ENCODE measurements at places on chromosomes 2 and 18.

DNA sequence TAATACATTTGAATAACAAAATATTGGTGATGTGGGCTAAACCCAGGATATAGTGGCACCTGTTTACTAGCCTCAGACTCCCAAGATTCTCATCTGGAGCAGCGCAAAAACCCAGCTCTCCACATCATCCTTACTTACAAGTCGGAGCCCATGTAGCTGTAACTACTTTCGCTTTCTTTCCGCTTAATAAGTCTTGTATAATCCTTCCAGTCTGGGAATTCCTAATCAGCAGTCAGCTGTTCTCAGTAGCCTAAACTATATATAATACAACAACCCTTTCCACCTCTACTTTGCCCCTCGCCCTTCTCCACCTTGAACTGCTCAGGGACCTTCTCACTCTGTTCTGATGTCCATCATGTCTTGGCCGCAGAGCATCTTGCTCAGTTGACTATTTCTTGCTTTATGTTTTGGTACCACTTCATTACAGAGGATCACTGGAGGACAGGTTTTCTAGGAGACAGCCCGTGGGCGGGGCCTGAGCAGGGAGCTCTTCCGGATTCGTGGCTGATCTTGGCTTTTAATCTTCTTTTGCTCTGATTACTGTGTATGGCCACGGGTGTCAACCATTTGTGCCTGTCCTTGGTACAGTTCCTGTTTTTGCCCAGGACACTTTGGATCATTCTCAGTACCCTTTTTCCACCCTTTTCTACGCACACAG, 119.9 kb upstream of the SERTAD2 start:
- DNase-seq, result no peak

- no peak for DNase-seq
These were observed 26.1 kb downstream of the PKDCC start for GRCh38 chr2:42073739-42074503.

DNA sequence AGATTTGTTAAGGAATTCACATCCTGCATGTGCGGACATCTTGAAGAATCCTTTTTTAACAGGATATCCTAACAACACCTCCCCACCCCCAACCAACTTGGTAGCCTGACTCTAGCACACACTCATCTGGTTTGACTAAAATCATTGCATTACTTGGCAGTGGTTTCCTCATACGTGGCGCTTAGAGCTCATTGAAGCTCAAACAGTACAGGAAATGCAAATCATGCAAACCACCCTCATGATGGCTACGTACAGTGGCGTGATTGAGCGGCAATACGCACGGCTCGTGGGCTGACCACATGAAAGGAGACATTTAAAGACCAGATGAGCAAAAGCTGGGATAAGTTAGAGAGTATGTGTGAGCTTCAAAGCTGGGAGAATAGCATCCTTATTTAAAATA, 336.2 kb downstream of the ZEB2 start:
- no peak for DNase-seq

GRCh38 chr2:204116159-204116792, 179.7 kb downstream of the ICOS start:
- DNase-seq, result no peak

- DNase-seq, result no peak
These were observed 41.4 kb upstream of the AKAIN1 start for GRCh38 chr18:5238371-5238976.

DNA sequence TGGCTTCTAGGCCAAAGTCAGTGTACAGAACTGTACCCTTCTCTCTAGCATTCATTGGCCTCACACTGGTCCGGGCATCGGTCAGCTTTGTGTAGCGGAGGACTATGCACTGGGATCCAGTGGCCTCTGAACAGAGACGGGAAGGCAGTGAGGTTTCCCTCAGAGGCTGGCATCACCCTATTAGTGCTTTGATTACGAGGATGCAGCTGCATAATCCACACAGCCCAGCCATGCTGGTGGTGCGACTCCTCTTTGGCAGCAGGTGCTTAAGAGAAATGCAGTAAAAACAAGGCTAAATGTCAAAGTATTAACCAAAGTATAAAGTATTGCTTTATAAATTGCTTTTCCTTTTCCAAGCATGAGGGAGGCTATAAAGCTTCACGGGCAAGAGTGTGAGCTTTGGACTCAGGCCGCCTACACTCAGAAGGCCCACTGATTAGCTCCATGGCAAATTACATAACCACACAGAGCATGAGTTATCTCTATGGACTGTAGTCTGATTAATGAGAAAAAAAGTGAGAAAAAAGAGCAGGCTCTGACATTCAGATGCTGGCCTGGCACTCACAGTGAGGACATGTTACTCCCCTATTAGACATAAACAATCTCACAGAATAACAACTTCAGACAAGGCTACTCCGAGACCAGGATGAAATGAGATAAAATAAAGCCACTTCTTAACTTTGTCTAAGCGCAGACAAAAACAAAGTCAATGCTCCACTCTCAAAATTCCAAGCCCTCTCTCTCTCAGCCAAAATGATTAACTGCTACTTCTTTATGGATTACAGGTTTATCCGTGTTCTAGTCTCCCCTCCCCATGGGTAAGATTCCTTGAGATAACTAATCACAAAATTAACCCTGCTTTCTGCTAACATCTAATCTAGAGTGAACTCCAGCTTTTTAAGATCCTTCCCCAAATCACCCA, 6.4 kb upstream of the CRYGC start:
- DNase-seq, result no peak

- no peak for DNase-seq
These were observed 149.0 kb upstream of the HDAC4 start for GRCh38 chr2:239549711-239550255.

GRCh38 chr2:186761814-186762213, 68.0 kb downstream of the FAM171B start:
- no peak for DNase-seq

DNA sequence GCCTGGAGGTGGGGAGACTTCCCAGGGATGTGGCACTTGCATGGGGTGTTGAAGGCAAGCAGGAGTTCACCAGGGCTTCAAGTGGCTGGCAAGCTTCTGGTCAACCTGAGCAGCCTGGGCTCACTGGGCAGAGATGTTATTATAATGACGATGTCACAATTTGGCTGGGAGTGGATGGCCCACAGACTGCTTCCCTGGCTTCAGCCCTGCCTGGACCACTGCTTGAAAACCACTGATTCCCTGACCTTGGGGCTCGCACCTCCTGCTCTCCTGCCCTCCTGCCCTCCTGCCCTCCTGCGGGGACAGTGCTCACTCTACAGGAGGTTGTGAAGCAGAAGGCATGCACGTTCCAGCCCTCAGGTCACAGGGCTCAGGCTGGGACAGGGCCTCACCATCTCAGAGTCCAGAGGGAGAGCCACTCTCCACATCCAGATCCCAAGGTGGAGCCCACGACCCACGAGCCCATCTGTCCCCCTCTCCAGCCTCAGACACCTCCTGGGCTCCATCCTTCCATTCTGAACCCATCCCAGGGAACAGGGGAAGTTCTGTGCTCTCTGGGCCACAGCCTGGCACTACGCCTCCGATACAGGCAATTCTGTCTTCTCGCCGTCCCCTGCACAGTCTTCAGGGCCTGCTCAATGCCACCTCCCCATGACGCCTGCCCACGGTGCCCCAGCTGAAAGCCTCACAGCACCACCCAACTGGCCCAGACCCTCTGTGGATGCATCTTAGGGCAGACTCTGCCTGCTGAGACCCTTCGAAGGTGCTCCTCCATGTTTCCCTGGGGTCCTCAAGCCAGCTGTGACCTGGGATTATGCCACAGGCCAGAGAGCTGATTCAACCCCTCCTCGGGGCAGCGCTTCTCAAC, 241.6 kb upstream of the RAB6C start:
- no peak for DNase-seq

GRCh38 chr2:139495851-139496250, 715.7 kb upstream of the NXPH2 start:
- DNase-seq, result no peak

- no peak for DNase-seq
These were observed 716.2 kb upstream of the VRK2 start for GRCh38 chr2:57330447-57330846.

DNA sequence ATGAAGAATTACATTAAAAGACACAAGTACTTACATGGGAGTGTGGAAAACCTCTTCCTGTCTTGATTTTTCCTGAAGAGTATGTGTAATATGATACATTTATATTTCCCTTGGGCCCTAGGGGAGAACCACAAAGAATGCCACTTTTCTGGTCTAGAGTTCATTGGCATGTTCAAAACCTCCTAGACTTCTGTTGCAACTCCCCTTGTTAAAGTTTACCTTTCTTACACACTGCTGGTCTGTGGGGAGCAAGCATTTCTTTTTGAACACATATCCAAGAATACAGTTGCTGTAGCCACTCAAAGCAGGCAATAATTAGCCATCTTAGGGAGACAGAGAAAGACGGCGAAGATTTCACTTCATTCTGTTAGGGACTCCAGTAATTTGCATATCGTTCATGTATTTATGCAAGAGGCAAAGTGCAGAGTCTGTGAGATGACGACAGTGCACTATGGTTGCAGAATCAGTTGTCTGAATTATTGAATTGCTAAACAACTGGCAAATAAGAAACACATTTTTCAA, 103.5 kb downstream of the NOL4 start:
- no peak for DNase-seq

DNA sequence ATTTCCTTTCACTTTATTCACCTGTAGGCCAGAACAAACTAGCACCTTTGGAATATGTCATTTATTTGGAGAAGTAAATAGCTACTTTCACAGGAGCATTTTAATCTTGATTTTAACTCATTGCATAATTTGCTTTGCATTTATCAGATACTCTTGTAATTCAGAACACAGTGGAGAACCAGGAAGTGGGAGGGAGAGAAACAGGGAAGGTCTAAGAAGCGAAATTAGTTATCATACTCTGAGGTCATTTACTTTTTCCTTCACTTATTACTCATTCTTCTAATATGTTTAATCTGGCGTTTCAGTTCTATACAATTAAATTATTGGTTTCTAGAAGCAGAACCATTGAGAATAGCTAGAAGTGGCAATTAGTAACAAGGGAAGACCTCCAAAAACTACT, 20.7 kb downstream of the RBM44 start:
- no peak for DNase-seq

- no peak for DNase-seq
These were observed 1.2 kb upstream of the RAD51AP2 start for GRCh38 chr2:17519486-17519885.

DNA sequence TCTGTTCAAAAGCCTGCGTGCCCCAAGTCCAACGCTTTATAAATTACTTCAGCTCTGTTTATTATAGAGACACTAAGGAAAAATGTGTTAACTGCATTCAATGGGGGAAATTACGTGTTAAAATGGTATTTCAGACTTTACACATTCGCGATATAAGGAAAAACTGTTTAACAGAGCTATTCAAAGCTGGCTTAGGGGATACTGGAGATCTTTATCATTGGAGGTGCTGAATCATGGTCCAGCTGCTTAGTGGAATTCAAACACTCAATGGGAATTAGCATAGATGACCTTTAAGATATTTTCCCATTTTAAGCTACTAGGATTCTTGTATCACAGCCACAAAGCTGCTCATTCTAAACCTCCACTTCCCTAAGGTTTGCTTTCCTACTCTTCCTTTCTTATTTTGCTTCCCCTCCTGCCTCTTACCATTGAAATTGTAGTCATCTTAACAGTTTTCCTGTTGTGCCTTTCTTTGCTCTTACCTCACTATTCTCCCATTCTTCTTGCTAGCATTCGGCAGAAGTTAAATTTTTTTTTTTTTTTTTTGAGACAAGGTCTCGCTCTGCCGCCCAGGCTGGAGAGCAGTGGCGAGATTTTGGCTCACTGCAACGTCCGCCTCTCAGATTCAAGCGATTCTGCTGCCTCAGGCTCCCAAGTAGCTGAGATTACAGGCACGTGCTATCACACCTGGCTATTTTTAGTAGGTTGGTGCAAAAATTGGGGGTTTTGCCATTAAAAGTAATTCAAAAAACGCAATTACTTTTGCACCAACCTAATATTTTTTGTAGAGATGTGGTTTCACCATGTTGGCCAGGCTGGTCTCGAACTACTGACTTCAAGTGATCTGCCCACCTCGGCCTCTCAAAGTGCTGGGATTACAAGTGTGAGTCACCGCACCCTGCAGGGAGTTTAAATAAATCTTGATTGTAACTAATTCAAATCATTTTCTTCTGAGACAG, 6.5 kb downstream of the SULT6B1 start:
- DNase-seq, result no peak

Measured in SHP77 treated with DMSO at 0.1 percent for 48 hours (cell line).